ENCODE measurements at places on chromosomes 13 and 19. TPM values are rescaled to one million over a fixed set of nuclear protein-coding genes. Genes with fewer than 3 reads are reported as not detected.

The GPR12 gene
- total RNA-seq = 0.14 TPM

The SIRT6 gene
- 26.7 TPM for total RNA-seq

The PROZ gene
- not detected for total RNA-seq

- H3K27ac ChIP-seq = no peak overlapping the region
- no peaks in the 10 kb centered on the region for H3K36me3 ChIP-seq
- no peaks in the 10 kb centered on the region for H3K4me1 ChIP-seq
- DNase-seq = no peak
- no peak overlapping the region for H3K4me3 ChIP-seq
- peaks cover 3% of the 10 kb centered on the region for H3K27me3 ChIP-seq
Observed at GRCh38 chr13:36288794-36289391, 8.7 kb downstream of the CCDC169 start.

DNA sequence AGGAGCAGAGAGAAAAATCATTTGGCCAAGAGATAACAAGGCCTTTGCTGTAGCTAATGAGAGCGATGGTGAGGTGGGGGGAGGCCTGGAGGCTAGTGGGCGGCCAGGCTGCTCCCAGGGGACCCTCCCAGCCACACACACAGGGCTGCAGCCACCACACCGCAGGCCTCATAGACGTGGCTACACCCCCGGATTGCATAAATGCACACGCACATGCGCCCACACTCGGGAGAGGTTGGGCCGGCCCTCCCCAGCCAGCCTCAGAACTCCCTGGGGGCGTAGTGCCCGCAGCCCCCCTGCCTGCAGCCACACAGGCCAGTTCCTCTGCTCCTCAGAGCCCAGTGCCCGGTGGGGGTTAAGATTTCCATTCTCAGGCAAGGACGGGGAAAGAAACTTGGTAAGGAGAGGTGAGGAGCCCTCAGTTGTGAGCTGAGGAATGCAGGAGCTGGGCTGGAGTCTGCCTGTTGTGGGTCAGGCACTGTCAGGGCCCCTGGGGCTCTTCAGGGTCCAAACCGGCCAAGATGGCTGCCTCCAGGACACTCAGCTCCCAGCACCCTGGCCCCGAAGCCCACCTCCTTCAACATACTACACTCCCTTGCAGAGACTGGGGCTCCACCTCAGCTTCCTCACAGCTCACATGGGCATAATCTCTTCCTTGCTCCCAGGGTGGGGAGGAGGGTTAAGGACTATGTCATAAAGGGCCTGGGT lies 8.0 kb downstream of the PTH2 start:
- H3K27me3 ChIP-seq = peaks cover 62% of the 10 kb centered on the region
- H3K27ac ChIP-seq = peak overlapping the region; percentile 6
- H3K4me3 ChIP-seq = no peak overlapping the region
- no peaks in the 10 kb centered on the region for H3K36me3 ChIP-seq
- no peak for DNase-seq

DNA sequence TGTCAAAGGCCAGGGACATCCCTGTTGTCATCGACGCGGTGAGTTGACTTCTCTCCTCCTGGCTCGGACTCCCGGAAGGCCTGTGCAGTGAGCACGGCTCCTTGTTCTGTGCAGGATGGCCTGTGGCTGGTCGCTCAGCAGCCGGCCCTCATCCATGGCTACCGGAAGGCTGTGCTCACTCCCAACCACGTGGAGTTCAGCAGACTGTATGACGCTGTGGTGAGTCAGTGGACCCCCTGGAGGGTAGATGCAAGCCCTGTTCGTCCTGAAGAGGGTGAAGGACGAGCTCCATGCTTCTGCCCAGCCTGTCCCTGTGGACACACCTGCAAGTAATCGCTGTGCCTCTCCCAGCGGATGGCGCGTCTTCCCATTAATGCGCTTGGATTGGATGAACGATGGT lies 19.2 kb downstream of the NAXD start:
- DNase-seq = no peak
- H3K4me3 ChIP-seq = no peak overlapping the region
- no peak overlapping the region for H3K27ac ChIP-seq
- no peaks in the 10 kb centered on the region for H3K27me3 ChIP-seq
- peaks cover 28% of the 10 kb centered on the region for H3K36me3 ChIP-seq
- peaks cover 3% of the 10 kb centered on the region for H3K4me1 ChIP-seq

- DNase-seq = peak; percentile 69
- peaks cover 5% of the 10 kb centered on the region for H3K4me1 ChIP-seq
- peaks cover 51% of the 10 kb centered on the region for H3K27me3 ChIP-seq
- H3K36me3 ChIP-seq = no peaks in the 10 kb centered on the region
- no peak overlapping the region for H3K27ac ChIP-seq
Observed at GRCh38 chr13:33349986-33350826, 64.7 kb upstream of the STARD13 start.

DNA sequence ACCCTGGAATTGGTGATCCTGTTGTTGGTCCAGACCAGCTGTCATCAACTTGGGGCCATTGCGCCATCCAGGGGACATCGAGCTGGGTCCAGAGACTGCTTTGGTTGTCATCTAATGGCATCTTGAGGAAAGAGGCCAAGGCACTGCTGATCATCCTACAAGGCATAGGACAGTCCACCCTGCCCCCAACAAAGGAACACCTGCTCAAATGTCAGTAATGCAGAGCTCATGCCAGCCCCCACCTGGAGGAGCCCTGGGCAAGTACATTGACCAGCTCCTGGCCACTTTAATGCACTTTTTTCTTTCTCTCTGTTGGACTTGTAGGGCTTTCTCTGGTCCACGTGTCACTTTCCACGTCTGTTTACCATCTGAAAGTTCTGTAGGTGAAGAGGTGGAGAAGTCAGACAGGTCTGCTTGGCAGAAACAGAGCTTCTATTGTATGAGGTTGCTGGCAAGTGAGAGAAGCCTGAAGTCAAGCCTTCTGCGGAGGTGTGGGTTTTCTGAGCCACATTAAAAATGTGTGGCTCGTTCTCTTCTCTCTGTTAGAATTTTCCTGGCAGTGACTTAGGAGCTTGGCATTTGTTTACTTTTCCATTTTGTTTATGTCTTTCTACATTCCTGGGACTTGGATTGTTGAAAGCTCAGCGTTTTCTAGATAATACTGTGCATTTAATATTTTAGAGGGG lies 124.0 kb upstream of the RNF113B start:
- no peaks in the 10 kb centered on the region for H3K27me3 ChIP-seq
- H3K36me3 ChIP-seq = peaks cover 14% of the 10 kb centered on the region
- H3K27ac ChIP-seq = peak overlapping the region; percentile 92
- DNase-seq = no peak
- peak overlapping the region; percentile 66 for H3K4me3 ChIP-seq
- H3K4me1 ChIP-seq = peaks cover 70% of the 10 kb centered on the region

DNA sequence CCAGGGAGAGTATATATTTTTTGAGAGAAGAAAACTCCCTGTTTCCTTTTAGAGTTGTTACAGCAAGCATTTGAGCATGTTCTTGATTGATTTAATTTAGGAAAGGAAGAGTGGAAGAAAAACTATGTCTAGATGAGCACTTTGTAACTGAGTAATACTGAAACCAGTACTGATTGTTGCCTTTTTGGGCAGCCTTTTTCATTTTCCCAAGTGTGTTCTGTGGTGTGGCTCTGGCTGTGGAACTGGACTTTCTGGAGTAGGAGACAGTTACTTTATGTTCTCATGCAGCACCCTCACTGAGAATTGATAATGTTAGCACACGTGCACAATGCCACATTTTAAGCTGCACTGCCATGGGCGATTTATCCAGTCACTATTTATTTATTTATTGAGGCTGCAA lies 211.5 kb downstream of the LMO7 start:
- no peak overlapping the region for H3K4me3 ChIP-seq
- H3K27me3 ChIP-seq = no peaks in the 10 kb centered on the region
- no peaks in the 10 kb centered on the region for H3K4me1 ChIP-seq
- DNase-seq = no peak
- H3K36me3 ChIP-seq = peaks cover 30% of the 10 kb centered on the region
- no peak overlapping the region for H3K27ac ChIP-seq

GRCh38 chr13:33725340-33725739 lies 92.6 kb upstream of the RFC3 start:
- no peaks in the 10 kb centered on the region for H3K27me3 ChIP-seq
- no peak overlapping the region for H3K4me3 ChIP-seq
- DNase-seq = no peak
- no peaks in the 10 kb centered on the region for H3K36me3 ChIP-seq
- no peak overlapping the region for H3K27ac ChIP-seq

GRCh38 chr19:18762125-18763023 lies 28.7 kb downstream of the COMP start:
- H3K36me3 ChIP-seq = no peaks in the 10 kb centered on the region
- no peak overlapping the region for H3K27ac ChIP-seq
- H3K4me1 ChIP-seq = no peaks in the 10 kb centered on the region
- no peak overlapping the region for H3K4me3 ChIP-seq
- no peak for DNase-seq

- no peaks in the 10 kb centered on the region for H3K36me3 ChIP-seq
- H3K27ac ChIP-seq = no peak overlapping the region
- no peak overlapping the region for H3K4me3 ChIP-seq
- peaks cover 8% of the 10 kb centered on the region for H3K27me3 ChIP-seq
- H3K4me1 ChIP-seq = peaks cover 17% of the 10 kb centered on the region
Observed at GRCh38 chr13:35984287-35984686, 146.9 kb downstream of the DCLK1 start.
